ENCODE measurements at places on chromosomes 6 and 20. TPM values are rescaled to one million over a fixed set of nuclear protein-coding genes. Genes with fewer than 3 reads are reported as not detected.
A peak's percentile ranks its signal among the peaks of the same experiment; 100 is the strongest.

GRCh38 chr20:3168079-3168828 lies 5.1 kb downstream of the LZTS3 start:
- no peaks in the 10 kb centered on the region for H3K36me3 ChIP-seq
- peaks cover 3% of the 10 kb centered on the region for H3K27me3 ChIP-seq

GRCh38 chr6:14231501-14232280 lies 114.1 kb downstream of the CD83 start:
- no peak for DNase-seq
- H3K27me3 ChIP-seq = no peaks in the 10 kb centered on the region
- H3K4me3 ChIP-seq = no peak overlapping the region
- H3K4me1 ChIP-seq = peaks cover 4% of the 10 kb centered on the region
- H3K27ac ChIP-seq = no peak overlapping the region
- H3K36me3 ChIP-seq = no peaks in the 10 kb centered on the region

DNA sequence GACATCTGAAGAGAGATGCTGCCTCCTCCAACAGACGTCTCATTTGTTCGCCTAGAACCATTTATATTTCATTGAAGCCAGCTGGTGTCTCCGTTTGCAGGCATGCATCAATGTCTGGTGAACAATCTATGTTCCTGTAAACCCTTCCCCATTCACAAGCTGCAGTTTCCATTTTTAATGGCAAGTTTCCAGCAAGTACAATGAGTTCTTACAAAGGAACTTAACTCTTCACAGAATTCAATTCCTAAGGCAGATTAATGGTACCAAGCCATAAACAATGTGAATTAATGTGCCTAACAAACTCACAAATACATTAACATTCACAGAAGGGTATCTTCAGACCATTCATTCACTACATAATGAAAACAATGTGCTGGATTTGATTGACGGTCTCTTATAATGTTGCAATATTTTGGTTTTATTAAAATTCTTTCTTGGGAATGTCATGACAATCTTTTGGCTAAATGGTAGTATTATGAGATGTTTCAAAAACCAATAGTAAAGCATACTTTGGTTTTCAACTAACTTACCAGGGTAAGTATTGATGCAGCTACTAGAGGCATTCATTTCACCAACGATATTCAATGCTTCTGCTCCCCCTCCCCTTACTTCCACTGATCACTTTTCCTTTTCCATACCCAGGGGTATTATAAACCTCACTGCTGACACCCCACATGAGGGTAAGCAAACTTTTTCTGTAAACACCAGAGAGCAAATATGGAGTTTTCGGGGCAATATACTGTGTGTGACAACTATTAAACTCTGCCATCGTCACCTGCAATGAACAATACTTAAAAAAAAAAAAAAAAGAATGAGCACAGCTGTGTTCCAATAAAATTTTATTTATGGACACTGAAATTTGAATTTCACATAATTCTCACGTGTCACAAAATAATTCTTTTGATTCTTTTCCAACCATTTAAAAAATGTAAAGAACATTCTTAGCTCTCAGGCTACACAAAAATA lies 4.2 kb downstream of the AKIRIN2 start:
- no peak for DNase-seq
- peak overlapping the region; percentile 8 for H3K4me3 ChIP-seq
- H3K27ac ChIP-seq = peak overlapping the region; percentile 2
- no peaks in the 10 kb centered on the region for H3K27me3 ChIP-seq

GRCh38 chr6:99522531-99522930 lies 7.3 kb upstream of the USP45 start:
- no peaks in the 10 kb centered on the region for H3K36me3 ChIP-seq
- H3K4me1 ChIP-seq = peaks cover 12% of the 10 kb centered on the region
- H3K4me3 ChIP-seq = no peak overlapping the region
- no peak overlapping the region for H3K27ac ChIP-seq
- no peak for DNase-seq
- no peaks in the 10 kb centered on the region for H3K27me3 ChIP-seq

- H3K4me3 ChIP-seq = no peak overlapping the region
- no peak overlapping the region for H3K27ac ChIP-seq
- DNase-seq = no peak
- H3K27me3 ChIP-seq = no peaks in the 10 kb centered on the region
- peaks cover 5% of the 10 kb centered on the region for H3K36me3 ChIP-seq
- peaks cover 16% of the 10 kb centered on the region for H3K4me1 ChIP-seq
These were observed 96.3 kb upstream of the NEDD9 start for GRCh38 chr6:11328613-11329247.

DNA sequence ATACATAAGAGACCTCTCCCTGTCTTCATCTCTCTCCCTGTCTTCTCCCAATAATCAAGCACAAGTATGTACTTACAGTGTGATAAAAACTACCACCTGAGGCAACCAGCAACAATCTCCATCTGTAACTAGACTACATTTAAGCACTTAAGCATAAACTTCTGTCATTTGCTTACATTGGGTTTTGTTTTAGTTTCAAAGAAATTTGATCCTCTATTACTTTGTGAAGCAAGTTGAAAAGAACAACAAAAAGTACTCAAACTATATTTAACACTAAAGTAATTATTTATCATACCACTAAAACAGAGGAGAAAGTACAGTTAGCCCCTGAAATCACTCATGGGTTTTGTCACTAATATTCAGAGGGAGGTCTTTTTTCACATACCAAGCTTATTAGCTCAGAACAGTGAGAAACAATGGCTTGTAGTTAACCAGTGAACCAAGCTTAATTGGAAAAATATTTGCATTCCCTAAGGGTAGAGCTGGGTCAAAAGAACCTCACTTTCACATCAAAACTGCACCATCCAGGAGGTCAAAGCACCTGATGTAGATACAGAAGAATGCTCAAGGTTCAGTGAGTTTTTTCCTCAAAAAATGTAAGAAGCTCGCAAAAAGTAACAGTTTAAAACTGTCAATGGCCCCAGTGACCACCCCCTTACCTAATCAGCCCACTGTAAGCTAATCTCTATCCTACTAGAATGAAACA lies 34.1 kb downstream of the DCDC2 start:
- H3K4me1 ChIP-seq = no peaks in the 10 kb centered on the region
- no peaks in the 10 kb centered on the region for H3K36me3 ChIP-seq
- H3K27me3 ChIP-seq = no peaks in the 10 kb centered on the region
- DNase-seq = no peak
- no peak overlapping the region for H3K4me3 ChIP-seq
- H3K27ac ChIP-seq = no peak overlapping the region

- no peak overlapping the region for H3K27ac ChIP-seq
- H3K27me3 ChIP-seq = no peaks in the 10 kb centered on the region
- no peak for DNase-seq
- H3K36me3 ChIP-seq = no peaks in the 10 kb centered on the region
- no peak overlapping the region for H3K4me3 ChIP-seq
- H3K4me1 ChIP-seq = no peaks in the 10 kb centered on the region
These were observed 22.3 kb downstream of the MARCKS start for GRCh38 chr6:113879186-113880096.

The STK4 gene
- total RNA-seq = 244 TPM

The TTBK1 gene
- total RNA-seq = not detected
